ENCODE measurements at places on chromosomes 7 and 10.

DNA sequence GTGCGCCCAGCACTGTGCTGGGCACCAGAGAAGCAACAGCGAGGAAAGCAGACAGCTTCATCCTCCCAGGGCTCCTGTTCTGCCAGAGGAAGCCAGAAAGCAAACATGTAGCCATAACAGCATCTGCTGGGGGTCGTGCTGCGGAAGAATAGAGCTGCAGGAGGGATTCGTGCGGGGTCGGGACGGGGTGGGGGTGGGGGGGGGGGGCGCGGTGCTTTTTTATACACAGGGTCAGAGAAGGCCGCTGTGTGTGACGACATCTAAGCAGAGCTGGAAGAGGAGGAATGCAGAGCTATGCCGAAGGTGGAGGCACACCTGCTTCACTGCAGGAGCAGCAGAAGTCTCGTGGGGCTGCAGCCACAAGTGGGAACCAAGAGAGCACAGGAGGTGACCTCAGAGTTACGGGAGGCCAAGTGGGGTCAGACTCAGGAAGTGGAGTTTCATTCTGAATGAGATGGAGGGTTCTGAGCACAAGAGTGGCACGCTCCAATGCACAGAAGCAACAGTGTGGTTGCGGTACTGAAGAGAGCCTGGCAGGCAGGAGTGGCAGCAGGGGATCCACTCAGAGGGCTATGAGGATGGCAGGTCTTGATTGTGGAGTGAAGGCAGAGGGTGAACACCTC is 11.1 kb downstream of the PKD1L1 start:
- DNase-seq, result no peak

DNA sequence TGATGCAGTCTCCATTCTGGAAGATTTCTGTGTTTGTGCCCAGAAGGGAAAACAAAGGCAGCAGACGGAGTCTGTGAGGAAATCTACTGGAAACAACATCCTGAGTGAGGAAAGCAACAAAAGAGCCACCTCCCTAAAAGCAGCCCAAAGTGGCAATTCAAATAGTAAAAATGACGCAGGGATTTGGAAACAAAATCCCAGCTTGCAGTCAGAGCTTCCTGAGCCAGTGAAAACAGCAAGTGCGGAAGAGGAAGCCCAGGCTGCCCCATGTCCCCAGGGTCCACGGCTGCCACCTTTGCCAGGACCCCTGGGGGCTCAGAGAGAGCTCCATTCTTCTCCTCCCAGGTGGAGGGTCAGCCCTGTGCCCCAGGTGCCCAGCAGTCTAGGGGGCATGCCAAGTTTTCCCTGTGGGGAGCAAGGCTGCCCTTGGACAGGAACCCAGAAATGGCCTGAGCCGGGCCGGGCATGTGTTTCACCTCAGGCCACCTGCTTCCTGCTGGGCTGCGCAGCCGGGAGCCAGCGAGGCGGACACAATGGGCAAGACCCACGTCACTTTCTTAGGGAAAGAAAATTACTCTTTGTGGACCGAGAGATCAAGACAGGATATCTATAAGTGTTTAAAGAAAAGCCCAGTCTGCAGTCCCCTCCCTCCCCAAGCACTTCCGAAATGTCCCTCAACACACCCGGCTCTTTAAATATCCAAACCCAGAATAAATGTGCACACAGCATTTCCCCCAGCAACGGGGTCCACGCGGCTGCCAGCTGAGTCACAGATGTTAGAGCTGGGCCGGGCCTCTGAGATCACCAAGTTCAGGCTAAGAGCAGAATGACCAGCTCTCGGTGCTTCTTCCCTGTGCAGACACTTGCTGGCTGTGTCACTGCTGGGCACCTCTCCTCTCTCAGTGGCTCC is 231.1 kb downstream of the ARHGAP12 start:
- no peak for DNase-seq

- no peak for DNase-seq
These were observed 4.2 kb upstream of the PILRA start for GRCh38 chr7:100369105-100369504.

- DNase-seq, result no peak
These were observed 404.1 kb upstream of the LRGUK start for GRCh38 chr7:133723044-133723443.

GRCh38 chr10:124283215-124283948 is 135.3 kb downstream of the OAT start:
- DNase-seq, result no peak

GRCh38 chr7:129607471-129608120 is 3.9 kb upstream of the NRF1 start:
- DNase-seq, result no peak

- no peak for DNase-seq
These were observed 7.9 kb downstream of the PANK1 start for GRCh38 chr10:89637113-89637512.

- no peak for DNase-seq
These were observed 752.1 kb upstream of the POM121L12 start for GRCh38 chr7:52283335-52283734.

- no peak for DNase-seq
These were observed 17.6 kb upstream of the CRHR2 start for GRCh38 chr7:30699706-30700495.
